Amniotic stem cell (primary cell): ENCODE measurements at places on chromosomes 11 and 22.

- no peak for DNase-seq
These were observed 724.9 kb upstream of the TENM4 start for GRCh38 chr11:80165744-80166143.

DNA sequence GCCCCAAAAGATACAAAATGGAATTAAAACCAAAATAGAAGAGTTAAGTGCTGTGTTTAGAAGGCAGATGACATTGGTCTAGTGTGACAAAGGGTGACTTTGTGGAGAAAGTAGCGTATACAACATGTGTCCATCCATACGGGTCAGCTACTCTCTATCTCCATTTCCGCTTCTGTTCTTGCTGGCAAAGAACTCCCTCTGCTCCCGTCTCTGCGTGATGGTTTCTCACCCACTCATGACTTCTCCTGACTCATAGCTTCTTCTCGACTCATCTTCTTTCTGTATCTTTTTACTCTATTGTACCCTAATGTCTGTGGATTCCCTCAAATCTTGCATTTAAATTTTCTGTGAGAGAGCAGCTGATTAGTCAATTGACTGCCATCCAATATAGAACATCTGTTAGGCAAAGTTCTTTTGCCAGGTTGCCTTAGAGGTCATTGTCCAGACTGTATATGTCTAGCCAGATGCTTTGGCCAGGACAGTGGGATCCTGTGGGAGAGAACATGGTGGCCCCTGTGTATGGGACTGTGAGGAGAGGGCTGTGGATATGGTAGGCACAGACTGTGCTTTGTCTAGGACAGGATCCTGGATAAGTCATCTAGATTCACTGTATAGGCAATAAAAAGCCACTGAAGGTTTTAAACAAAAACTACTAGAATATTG lies 28.4 kb downstream of the MMP13 start:
- no peak for DNase-seq

DNA sequence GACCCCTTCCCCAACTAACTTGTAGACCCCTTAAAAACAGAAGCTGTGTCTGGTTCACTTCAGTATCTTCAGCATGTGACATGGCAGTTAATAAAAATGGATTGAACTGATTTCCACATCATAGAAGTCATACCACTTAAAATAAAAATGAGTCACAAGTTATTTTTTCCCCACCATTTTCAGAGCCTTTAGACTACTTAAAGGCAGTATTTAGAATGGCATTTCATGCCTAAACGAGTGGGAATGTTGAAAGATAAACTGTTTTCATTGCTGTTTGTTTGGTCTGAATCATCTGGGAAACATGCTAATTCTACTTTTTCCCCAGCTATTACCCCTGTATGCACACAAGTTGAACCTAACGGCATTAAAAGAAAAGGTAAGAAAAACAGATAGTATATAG lies 324.0 kb downstream of the RAB38 start:
- DNase-seq = peak; percentile 51

GRCh38 chr11:25602149-25602548 lies 729.8 kb upstream of the ANO3 start:
- no peak for DNase-seq

GRCh38 chr11:96204721-96205459 lies 138.1 kb downstream of the MAML2 start:
- DNase-seq = no peak

DNA sequence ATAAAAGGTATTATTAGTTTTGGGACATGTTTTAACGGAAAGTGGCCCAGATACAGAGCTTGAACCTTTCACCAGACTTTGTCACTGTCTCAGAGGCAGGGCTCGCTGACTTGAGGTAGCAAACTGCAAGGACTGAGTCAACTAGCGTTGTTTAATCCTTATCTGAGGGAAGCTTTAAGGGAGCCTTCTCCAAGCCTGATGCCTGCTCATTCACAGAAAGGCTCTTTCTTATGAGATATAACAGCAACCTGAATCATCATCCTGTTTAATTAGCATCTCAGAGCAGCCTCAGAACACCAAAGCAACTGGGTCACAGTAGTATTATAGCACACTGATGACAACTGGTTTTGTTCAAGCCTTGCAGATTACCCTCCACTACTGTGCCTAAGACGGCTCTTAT lies 54.2 kb upstream of the CYP2D6 start:
- DNase-seq = no peak

- DNase-seq = no peak
These were observed 2.0 kb downstream of the IFT27 start for GRCh38 chr22:36773935-36774334.

- DNase-seq = no peak
These were observed 479.9 kb downstream of the INSC start for GRCh38 chr11:15594607-15595006.

- DNase-seq = no peak
These were observed 77.8 kb downstream of the C11orf91 start for GRCh38 chr11:33622806-33623205.

DNA sequence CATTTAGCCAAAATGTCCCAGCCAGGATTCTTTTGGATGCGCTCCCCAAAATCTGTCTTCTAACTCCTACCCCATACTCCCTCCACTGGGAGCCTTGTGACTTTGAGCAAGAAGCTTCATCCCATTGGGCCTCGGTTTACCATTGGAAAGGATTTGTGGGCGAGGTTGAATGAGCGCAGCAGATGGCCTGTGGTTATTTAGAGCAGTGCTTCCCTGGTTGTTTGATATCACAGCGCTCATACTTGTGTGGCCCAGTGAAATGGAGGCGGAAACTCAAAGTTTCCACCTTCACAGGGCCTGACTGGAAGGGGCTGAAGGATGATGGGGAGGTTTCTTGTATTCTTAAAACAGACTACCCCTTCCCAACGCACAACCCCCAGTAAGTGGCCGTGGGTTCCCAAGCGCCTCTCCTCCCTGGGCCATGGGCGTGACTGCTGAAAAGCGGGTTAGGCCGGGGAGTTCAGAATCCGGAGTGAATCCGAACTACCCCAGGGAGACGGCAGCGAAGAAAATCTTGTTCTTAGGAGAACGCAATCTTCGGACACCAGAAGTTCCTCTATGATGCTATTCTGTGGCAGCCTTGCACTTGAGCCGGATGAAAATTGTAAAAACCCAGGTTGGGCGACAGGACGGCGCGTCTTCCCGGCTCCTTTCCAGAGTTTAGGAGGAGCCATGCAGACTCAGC lies 1.2 kb upstream of the ATF4 start:
- peak; percentile 39 for DNase-seq

GRCh38 chr11:12611352-12611751 lies 62.9 kb upstream of the TEAD1 start:
- DNase-seq = no peak

GRCh38 chr11:47571895-47572294 lies 6.5 kb downstream of the PTPMT1 start:
- no peak for DNase-seq

- no peak for DNase-seq
These were observed 24.0 kb downstream of the RAB30 start for GRCh38 chr11:83047515-83048225.

- no peak for DNase-seq
These were observed 143.9 kb downstream of the INSC start for GRCh38 chr11:15258433-15259165.

GRCh38 chr11:35017528-35018342 lies 101.3 kb downstream of the PDHX start:
- no peak for DNase-seq

DNA sequence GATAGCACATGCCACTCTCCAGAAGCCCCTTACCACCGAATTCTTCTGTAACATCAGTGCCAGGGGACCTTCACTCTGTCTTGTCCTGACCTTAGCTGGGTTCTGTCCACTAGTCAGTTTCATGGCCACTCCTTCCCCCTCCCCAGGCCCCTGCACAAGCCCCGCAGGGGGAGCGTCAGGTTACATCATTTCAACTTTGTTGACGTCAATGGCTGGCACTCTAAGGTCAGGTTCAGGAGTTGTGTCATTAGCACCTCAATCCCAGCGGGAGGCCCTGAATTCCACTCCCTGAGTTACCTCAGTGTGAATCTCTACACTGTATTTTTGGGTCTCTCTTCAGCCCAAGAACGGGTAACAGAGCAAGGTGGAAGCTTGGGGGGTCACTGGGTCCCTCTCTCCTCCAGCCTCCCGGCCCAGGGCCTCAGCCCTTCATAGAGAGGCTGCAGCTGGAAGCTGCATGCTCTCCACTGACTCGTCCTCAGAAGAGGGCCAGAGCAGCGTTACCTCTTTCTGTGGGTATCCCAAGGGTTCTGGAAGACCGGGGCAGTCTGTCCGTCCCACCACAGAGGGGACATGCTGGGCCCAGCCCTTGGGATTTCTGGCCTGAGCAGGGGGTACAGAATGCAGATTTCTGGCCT lies 10.3 kb downstream of the USH1C start:
- DNase-seq = no peak

DNA sequence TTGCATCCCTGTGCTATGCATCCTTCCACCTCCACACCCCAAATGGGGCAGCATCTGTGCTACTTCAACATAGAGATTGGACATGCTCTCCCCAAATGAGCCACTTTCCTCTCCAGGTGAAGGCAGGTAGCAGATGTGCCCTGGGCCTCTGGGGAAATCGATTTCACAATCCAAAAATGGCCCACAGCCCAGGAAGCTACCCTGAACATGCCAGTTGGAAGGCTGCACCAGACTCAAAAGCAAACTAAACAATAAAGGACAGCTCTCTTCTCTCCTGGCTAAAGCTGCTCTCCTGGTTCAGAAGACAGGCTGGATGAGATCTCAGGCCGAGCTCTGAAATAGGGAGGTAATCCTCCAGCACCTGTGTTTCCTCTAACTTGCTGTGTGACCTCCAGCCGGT lies 19.7 kb downstream of the ISX start:
- DNase-seq = no peak

GRCh38 chr11:17801166-17801565 lies 66.6 kb downstream of the KCNC1 start:
- DNase-seq = no peak

DNA sequence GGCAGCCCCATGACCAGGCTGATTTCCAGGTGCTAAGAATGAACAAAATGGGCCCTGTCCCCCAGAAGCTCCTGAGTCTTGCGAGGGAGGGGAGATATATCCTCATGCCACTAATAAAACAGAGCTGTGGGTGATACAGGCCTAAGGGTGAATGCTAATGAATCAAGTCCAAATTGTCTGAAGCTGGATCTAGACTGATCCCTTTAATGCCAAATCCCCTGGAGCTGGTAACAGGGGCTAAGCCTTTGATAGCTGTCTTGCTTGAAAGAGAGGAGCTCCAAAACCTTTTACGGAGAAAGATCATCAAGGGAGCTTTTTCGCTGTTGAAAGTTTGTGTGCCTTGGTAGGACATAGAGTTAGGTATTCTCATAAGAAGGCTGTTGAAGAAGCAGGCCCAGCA lies 79.7 kb downstream of the PPFIBP2 start:
- DNase-seq = no peak

- no peak for DNase-seq
These were observed 280.5 kb downstream of the TBC1D22A start for GRCh38 chr22:47042861-47043496.

- DNase-seq = no peak
These were observed 14.3 kb downstream of the MOV10L1 start for GRCh38 chr22:50104141-50104544.

DNA sequence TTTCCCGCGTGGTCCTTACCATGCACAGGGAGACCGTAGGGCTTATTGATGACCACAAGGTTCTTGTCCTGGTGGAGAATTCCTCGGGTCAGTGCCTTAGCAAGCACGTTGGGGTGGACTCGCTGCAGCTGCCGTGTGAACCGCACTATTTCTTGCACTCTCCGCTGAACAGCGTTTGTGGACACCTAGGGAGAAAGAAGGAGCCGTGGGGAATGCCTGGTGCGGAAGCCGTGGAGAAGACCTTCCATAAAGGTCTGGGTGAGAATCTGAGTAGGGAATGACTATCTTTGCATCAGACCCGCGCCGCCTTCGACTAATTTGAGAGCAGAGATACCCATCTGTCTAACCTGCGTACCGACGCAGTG lies 597 bp downstream of the RPUSD4 start:
- DNase-seq = no peak

GRCh38 chr11:96221244-96222070 lies 121.5 kb downstream of the MAML2 start:
- no peak for DNase-seq

DNA sequence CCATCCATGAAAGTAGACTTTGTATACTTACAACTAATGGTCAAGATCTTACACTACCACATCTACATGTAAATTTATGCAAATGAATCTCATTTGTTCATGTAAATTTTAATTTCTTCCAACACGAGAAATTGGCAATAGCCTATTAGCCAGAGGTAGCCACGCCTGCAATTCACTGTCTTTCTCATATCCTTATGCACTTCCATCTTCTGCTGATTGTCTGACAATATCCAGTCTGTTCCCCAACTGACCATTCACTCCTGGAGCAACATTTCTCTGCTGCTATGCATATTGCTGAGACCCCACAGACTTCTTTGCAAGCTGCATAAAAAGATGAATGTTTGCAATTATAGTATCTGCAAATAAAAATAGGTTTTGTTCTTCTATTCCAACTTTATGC lies 2.5 kb downstream of the NNMT start:
- no peak for DNase-seq

DNA sequence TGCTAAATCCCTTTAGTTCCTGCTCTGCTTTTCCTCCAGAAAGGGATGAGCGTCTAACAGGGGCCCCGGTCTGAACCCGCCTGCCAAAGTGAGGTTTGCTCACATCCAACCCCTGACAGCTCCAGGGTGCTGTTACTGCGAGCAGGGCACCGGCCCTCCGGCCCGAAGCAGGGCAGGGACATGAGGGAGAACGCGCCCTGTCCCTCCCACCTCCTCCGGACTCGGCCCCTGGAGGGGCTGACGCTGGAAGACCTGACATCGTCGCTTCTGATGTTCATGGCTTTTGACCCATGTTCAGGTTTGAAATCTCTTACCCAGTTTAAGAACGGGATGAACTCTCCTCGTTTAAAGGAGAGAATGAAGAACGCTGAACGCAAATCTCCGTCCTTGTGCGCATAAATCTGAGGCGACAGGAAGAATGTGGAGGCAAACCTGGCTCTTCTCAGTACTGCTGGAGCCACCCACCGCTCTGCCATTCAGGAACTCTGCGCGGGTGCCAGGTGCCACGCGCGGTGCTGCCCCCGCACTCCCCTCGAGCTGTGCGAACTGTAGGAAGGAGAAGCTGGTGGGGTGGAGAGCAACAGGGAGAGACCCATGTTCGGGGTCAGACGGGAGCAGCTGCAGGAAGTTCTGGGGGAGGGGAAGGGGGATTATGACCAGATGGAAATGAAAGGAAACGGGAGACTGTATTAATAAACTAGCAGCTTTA lies 826 bp upstream of the EEF1G start:
- DNase-seq = no peak

- no peak for DNase-seq
These were observed 6.9 kb downstream of the TRABD start for GRCh38 chr22:50192436-50193204.

GRCh38 chr11:24373516-24373915 lies 123.3 kb upstream of the LUZP2 start:
- DNase-seq = no peak

- no peak for DNase-seq
These were observed 89.1 kb upstream of the MTNR1B start for GRCh38 chr11:92880381-92880780.

GRCh38 chr11:10594407-10594806 lies 25.9 kb upstream of the LYVE1 start:
- no peak for DNase-seq

GRCh38 chr11:13009921-13010748 lies 1.0 kb downstream of the RASSF10 start:
- no peak for DNase-seq

- DNase-seq = no peak
These were observed 68.2 kb downstream of the PPP2R1B start for GRCh38 chr11:111697933-111698371.
